ENCODE measurements at places on chromosomes 3 and 15. TPM values are rescaled to one million over a fixed set of nuclear protein-coding genes. Genes with fewer than 3 reads are reported as not detected.

DNA sequence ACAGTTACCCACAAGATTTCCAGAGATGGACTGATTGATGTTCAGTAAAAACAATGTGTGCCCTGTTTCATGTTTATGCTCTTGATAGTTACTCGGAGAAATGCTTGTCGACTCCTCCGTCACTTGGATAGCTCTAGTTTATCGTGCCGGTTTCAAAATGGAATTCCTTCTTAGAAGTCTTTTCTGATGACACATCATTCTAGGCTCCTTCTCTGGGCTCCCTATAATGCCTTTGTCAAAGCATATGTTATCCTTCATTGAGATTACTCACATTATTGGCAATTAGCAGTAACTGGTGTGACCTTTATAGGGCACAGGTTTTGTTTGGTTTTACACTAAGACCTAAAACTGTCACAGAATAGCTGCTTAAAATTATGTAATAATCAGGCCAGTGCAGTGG, 201.8 kb downstream of the CNTN6 start:
- no peaks in the 10 kb centered on the region for H3K4me1 ChIP-seq
- no peak overlapping the region for H3K4me3 ChIP-seq
- DNase-seq: no peak
- no peaks in the 10 kb centered on the region for H3K36me3 ChIP-seq
- H3K27ac ChIP-seq: no peak overlapping the region

Gene COL6A5
- total RNA-seq: 0.05 TPM

Gene MCTP2
- total RNA-seq: 9.3 TPM

DNA sequence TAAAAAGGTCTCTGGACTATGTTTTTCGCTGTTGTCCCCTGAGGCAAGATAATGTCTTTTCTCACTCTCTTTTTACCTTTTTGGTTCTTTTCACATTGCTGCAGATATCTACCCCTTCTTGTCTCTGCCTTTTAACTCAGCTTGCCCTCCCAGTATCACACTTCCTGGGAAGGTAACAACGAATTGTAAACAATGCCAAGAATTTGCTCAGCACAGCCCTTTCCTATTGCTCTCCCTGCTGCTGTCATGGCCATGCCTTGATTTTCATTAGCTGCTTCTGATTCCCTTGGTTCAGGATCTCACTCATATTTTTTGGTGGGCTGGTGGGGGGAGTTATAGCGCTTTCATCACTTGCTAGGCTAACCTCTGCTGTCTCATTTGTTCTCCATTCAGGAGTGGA, 123.1 kb upstream of the DPH6 start:
- no peaks in the 10 kb centered on the region for H3K36me3 ChIP-seq
- no peak overlapping the region for H3K4me3 ChIP-seq
- no peak for DNase-seq
- H3K27ac ChIP-seq: no peak overlapping the region
- no peaks in the 10 kb centered on the region for H3K4me1 ChIP-seq

- no peaks in the 10 kb centered on the region for H3K4me1 ChIP-seq
- H3K4me3 ChIP-seq: no peak overlapping the region
- DNase-seq: no peak
- H3K27ac ChIP-seq: no peak overlapping the region
These were observed 4.1 kb downstream of the OR4F6 start for GRCh38 chr15:101807345-101807945.
